ENCODE measurements at places on chromosomes 2 and 18.

GRCh38 chr2:86557836-86558235 lies 5.4 kb downstream of the CHMP3 start:
- no peak for DNase-seq

DNA sequence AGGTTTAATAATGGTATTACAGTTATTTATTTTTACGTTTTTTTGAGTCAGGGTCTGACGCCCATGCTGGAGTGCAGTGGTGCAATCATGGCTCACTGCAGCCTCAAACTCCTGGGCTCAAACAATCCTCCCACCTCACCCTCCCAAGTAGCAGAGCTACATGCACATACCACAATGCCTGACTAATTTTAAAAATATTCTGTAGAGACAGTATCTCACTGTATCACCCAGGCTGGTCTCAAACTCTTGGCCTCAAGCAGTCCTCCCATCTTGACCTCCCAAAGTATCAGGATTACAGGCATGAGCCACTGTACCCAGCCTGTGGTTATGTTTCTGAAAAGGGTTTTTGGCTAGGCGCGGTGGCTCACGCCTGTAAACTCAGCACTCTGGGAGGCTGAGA lies 120.8 kb downstream of the ESCO1 start:
- no peak for DNase-seq

DNA sequence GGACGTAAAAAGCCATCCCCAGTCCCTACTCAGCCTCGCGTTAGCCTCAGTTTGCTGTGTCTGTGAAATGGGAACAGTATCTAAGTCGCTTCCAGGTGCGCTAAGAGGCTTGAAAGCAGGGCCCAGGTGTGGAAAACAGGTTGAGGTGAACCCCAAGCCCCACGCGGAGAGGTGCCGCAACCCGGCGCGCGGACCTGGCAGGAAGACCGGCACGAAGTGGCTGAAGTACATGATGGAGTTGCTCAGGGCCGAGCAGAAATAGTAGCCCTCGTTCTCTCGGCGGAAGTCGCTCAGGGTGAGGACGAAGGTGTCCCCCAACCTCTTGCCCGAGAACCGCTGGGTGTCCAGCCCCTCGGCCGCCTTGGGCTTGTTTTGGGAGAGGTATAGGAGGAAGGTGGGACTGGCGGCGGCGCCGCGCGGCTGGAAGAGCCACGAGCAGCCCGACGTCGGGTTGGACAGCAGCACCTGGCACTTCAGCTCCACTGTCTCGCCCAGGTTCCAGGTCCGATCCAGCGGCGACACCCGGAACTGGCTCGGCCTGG lies 508 bp downstream of the CD8A start:
- DNase-seq = no peak

- DNase-seq = no peak
Measured at GRCh38 chr18:45379903-45380302, 235.4 kb upstream of the SLC14A2 start.

DNA sequence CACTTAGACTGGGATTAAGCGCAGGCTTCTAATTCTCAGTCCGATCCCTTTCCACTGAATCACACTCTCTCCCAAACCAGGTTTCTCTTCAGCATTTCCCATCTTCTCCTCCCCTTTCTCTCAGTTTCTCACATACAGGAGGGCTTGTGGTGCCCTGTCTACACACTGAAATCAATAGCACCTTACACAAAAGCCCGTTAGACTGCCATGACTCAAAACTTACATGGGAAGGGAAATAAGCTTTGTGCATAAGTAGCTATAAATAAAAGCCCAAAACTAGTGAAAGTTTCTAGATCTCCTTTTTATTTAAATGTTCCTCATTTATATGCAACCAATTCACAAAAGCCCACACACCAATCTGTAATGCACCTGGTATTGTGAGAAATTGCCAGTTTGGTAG lies 318.4 kb downstream of the TXNL1 start:
- no peak for DNase-seq

GRCh38 chr2:147451902-147452515 lies 392.8 kb upstream of the ACVR2A start:
- no peak for DNase-seq

GRCh38 chr2:231016566-231017230 lies 20.6 kb upstream of the C2orf72 start:
- DNase-seq = no peak

- no peak for DNase-seq
Measured at GRCh38 chr2:49359721-49360406, 205.5 kb upstream of the FSHR start.

GRCh38 chr2:98027538-98027937 lies 31.8 kb upstream of the TMEM131 start:
- no peak for DNase-seq

DNA sequence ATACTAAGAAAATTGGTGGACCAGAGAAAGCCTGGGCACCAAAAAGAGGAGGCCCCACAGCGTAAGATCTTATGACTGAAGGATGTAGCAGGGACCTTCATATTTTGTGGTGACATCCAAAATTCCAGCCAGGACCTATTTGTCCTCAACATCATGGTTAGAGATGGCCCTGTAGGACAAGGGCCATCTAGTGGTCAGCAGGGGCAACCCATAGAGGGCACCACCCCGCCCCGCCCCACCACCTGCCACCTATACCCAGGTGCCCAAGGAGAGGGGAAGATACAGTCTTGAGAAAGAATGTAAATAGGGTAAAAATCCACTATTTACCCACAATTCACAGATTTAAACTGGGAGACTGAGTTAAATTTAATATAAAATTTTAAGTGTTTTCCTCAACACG lies 59.6 kb upstream of the TMEM163 start:
- no peak for DNase-seq

GRCh38 chr2:5691985-5692529 lies at the start of gene SOX11:
SOX11 (plus strand) TSS chr2:5692384; CDS start chr2:5692722, 338 bp downstream.
- peak; percentile 87 for DNase-seq

GRCh38 chr18:2354292-2354691 lies 217.0 kb downstream of the METTL4 start:
- DNase-seq = no peak

- no peak for DNase-seq
Measured at GRCh38 chr2:82075875-82076274, 1771.3 kb upstream of the LRRTM1 start.

GRCh38 chr2:143936848-143937722 lies 582.8 kb downstream of the ZEB2 start:
- peak; percentile 73 for DNase-seq

DNA sequence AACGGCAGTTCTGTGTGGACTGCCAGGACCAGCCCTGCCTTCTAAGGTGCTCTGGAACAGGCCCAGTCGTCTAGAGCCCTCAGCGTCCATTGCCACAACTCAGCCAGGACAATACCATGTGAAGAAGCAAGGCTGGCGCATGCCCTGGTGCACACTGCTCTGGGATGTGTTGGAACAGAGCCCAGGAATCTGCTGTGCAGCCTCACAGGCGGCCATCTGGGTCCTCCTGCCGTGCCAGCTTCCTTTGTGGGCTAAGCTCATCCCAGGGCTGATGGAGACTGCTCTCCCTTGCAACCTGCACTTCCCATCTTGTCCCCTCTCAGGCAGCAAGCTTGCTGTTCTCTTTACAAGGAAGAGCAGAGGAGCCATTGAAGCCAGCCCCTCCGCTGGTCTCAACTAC lies 246.4 kb upstream of the PXDN start:
- peak; percentile 92 for DNase-seq

DNA sequence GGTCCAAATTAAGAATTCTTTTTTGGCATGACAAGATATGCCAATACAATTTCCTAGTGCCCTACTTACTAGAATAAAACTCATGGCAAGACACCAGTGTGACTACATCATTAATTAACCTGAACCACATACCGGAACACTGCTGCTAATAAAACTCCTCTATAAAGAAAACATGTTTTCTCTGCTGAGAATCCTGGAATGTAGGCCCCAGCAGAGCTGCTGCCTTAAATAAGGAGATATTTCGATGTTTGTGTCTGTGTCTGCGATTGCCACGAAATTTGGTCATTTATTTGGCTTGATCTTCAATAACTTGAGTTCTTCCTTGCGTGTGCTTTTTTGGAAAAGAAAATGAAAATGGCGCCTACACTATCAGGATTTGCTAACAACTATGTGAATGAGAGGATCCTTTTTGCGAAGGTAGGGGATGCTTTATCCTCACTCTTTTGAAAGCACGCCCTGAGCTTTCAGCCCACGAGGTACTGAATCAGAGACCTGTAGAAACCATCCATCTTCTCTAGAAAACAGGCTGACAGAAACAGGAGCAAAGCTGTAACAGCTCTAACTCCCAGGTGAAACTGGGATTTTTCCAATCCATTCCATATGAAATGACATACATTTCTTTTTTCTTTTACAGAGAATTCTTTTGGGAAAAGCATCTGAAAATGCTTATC lies 27.0 kb downstream of the KLF7 start:
- peak; percentile 61 for DNase-seq

GRCh38 chr2:85804583-85804982 lies 50.8 kb downstream of the ATOH8 start:
- peak; percentile 26 for DNase-seq

GRCh38 chr2:27707462-27708256 lies 44.0 kb downstream of the SLC4A1AP start:
- DNase-seq = no peak

DNA sequence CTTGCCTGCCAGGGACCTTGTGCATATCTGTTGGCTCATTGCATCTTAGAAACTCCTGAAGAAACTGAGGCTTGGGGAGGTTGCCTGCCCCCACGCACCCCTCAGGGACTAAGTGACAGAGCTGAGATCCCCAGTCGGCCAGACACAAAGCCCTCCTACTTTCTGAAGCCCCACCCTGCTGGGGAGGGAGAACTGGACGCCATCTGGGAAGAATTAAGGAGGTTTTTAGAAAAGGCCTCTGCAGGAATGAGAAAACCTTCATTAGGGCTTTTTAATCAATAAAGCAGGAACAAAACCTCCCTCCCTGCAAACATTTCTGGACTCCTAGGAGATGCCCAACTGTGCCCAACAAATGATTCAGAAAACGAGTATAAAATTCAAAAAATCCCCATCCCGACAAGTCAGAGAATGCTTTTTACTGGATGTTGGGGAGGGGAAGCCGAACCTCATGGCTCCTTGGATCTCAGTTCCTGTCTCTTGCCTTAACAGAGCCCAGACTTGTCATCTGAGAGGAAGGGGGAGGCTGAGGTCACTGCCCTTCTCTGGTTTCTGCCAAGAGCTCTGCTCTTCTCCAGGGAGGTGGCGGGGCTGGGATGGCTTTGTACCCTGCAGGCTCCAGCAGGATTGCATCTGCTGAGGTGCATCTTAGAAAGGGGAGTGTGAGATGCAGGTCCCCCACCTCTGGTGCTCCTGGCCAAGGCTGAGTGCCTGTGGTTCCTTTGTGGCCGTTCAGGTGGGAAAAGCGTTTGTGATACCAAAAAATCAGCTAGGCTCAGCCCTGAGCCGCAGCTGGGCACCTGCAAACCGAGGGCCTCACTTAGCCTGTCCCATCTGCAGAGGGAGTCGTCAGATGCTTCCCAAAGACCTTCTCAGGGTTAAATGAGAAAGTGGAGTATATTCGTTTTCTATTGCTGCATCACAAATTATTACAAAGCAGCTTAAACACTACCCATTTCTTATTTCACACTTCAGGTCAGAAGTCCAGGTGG lies 142.4 kb downstream of the ZFP36L2 start:
- peak; percentile 55 for DNase-seq

DNA sequence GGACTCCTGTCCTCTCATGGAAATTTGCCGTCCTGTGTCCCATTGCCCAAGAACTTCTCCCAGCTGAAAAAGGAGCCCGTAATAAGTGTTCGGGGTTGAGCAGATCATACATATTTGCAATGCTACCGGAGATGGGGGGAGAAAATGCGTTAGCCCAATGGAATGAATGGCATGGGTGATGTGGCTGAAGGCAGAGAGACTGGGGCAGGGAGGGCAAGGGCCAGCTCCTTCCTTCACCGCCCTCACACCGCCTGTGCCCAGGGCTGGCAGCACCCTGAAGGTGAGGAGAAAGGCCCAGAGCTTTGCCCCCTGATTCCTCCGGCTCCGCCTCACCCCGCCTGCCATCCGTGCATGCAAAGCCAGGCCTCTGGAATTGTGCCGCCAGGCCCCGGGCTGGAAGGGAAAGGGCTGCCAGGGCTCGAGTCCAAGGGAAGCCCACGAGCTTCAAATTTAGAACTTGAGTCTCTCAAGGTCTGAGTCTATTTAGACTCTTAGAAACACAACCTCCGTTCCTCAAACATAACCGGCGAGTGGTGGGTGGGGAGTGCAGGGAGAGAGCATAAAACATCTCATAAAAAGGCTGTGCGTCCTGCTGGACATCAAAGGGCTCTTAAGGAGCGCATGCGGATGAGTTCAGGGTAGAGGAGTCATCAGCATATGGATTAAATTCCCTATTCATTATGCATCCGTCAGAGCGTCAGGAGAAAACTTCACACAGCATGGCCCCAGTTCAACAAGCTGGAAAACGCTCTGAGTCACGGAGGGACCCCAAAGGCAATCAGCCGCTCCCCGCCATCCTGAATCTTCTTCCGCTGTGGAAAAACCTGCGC lies 121.7 kb upstream of the GLI2 start:
- no peak for DNase-seq

DNA sequence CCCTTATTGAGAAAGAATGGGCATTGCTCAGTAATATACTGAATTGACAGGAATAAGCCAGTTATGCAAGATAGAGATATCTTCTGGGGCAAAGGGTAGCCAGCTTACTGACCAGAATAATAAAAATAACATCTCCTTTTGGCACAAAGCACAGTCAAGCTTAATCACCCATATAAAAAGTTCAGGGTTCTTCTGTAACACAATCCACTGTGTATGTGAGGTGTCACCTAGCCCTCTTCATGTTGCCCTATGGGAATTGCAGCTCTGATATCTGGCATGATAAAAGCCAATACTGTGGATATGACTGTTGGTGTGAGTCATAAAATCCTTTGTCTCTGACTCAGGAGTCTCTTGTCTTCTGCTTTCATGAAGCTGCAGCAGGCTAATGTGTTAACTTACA lies 90.8 kb downstream of the DSEL start:
- no peak for DNase-seq

- DNase-seq = no peak
Measured at GRCh38 chr2:152811916-152812315, 93.5 kb downstream of the ARL6IP6 start.

GRCh38 chr2:69335311-69335710 lies 51.7 kb downstream of the GFPT1 start:
- no peak for DNase-seq

DNA sequence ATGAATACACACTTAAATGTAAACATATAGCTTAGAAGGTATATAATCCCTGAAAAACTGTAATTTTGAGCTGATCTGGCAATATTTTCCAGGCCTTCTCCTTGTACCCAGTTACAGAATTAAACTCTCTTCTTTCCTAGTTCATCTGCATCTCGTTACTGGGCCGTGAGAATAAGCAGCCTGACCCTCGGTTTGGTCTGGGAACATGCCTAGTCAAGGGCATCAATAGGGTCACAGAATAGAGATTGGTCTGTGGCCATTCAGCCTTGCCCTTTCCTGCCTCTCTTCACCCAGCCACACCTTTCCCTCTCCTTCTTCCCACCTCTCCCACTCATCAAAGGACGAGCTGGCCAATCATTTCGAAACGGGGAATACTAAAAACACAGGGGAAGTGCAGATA lies 27.3 kb downstream of the SULT1C2 start:
- no peak for DNase-seq

DNA sequence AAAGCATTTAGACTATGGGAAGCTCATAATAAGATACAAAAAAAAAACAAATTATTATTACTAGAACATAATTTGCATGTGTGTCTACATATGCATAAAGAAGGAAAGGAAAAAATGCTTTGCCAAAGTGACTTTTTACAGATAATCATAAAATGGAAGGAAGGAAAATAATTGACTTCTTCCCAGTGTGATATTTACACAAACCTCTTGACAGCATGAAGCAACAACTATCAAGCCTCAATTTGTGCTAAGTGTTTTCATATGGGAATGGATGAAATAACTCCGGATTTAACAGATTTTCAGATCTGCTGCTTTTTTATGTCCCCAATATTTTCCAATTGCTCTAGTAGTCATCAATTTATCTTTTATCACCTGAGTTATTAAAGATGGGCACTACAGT lies 275.9 kb upstream of the REG3G start:
- DNase-seq = no peak

GRCh38 chr2:95382192-95382591 lies 20.3 kb upstream of the FAHD2A start:
- DNase-seq = no peak
